ENCODE measurements at places on chromosomes 7 and 10.

DNA sequence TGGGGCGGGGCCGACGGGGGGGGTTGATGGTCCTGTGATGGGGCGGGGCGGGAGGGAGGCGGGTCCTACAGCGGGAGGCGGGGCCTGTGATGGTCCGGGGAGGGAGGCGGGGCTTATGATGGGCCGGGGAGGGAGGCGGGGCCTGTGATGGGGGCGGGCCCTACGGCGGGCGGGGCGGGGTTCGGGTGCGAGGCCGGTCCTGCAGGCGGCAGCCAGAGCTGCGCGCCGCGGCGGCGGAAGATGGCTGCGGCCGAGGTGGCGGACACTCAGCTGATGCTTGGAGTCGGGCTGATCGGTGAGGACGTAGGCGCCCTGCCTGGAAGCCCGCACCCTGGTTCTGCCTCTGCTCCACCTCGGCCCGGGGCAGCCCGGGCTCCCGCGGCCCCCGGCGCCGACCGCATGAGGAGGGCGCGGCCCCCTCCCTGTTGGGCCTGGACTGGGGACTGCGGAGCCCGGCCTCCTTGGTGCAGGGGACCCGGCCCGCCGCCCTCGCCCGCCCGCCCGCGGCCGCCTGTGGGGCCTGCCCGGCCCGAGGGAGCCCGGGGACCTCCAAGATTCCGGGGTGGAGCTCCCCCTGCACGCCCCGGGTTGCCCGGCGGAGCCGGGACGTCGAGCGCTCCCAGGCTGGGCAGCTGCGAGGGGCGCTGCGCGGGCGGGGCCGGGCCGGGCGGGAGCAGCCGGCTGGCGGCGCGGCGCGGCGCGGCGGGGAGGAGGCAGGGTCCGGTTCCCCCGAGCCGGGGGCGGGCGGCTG, at the start of gene DENND10:
DENND10 (plus strand) TSS at position 211 of the 751 bp plus-strand sequence; CDS start at position 241, 30 bp downstream.
- peak; percentile 71 for DNase-seq

DNA sequence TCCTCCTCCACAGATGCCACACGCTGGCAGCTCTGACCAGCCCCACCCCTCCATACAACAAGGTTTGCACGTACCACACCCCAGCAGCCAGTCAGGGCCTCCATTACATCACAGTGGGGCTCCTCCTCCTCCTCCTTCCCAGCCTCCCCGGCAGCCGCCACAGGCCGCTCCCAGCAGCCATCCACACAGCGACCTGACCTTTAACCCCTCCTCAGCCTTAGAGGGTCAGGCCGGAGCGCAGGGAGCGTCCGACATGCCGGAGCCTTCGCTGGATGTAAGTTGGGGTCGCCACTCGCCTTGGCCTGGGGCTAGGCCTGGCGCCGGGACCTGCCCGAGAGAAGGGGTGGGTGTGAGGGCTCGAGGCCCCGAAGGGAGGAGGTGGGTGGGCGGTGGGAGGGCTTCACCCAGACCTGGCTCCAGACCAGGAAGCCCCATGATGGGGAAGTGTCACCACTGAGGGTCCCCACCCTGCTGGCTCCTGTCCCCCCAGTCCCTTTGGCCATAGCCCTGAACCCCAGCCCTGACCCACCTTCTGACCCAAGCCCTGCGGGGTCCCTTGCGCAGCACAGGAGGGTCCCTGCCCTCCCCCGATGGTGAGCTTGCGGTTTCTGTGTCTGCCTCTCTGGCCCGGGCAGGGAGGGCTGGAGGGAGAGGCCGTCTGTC, 36.2 kb upstream of the PPIF start:
- no peak for DNase-seq

- peak; percentile 65 for DNase-seq
Measured at GRCh38 chr7:55593515-55594318, 21.4 kb upstream of the VOPP1 start.

GRCh38 chr10:76905251-76905650, 732.4 kb downstream of the KCNMA1 start:
- no peak for DNase-seq

DNA sequence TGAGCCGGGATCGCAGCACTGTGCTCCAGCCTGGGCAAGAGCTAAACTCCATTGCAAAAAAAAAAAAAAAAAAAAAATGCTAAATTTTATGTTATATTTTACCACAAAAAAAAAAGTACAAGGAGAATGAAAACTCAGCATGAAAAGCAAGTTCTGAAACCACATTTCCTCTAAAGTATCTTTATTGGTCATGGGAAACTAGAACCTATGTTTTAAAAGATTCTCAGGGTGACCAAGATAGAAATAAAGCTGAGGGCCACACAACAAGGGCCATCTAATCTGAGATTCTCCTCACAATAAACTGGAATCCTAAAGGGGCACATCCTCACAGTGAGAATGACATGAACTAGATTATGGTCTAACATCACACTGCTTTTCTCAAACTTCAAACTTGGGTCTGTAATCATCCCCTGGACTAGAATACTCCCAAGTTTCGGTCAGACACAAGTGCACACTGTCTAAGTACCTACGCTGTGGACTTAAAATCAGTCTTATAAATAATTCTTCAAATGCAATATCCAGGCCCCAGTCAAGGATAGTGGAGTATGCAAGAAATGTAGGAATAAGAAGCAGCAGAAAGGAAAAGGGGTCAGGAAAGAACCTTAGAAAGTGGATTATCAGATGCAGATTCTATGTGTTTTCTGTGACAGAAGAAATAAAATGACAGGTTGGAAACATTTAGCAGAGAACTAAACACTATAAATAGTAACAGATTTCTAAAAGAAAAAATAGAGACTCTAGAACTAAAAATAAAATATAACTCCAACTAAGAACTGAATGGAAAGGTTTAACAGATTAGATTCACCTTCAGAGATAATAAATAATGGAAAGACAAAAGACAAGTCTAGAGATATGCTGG, 49.9 kb downstream of the COA1 start:
- no peak for DNase-seq

DNA sequence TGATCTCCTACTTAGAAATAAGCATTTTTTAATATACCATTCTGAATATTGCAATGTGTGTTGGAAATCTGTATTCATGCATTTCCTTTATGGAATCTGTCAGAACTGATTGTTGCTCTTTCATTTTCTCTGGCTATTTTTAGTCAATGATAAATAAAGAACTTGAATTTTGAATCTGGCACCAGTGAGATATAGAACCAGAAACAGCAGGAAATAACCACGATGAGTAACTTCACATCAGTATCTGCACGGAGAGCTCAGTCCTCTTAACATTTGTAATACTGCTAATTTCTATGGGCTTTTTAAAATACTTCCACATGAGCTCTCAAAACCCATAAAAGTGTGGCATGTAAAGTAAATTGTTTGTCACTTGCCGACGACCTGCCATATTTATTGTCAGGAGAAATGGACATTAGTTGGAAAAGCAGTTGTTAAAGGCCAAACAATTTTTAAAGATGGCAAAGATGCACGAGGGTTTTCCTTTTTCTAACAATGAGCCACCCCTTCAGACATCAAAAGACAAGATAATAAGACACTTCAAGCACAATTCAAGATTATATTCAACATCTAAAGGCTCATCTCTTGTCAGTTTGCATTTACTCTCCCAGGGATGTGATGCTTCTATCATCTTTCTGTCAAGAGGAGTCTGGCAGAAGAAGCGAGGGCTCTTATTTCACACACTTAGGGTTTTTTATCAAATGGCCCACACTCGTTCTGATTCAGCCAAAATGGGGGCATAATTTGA, 118.3 kb downstream of the POU6F2 start:
- no peak for DNase-seq

DNA sequence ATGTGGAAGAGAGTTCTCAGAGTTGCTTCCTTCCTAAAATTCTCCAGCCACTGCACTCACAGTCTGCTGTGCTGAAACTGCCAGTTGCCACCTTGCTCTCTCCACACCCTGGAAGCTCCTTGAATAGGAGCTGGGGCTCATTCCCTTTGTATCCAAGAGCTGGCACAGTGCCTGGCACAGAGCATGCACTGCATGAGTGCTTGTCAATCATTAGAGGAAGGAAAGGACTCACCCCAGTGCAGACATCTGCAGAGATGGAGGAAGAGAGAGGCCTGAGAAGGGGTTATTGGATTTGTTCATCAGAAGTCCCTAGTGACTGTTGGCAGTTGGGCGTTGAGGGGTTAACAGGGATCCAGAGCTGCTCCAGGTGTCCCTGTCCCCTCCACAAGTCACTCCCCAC, 41.7 kb upstream of the DUSP5 start:
- no peak for DNase-seq

Data from activated T-cell treated with anti-CD3 and anti-CD28 coated beads for 4 hours (primary cell).